ENCODE measurements at places on chromosomes 6 and 20.

DNA sequence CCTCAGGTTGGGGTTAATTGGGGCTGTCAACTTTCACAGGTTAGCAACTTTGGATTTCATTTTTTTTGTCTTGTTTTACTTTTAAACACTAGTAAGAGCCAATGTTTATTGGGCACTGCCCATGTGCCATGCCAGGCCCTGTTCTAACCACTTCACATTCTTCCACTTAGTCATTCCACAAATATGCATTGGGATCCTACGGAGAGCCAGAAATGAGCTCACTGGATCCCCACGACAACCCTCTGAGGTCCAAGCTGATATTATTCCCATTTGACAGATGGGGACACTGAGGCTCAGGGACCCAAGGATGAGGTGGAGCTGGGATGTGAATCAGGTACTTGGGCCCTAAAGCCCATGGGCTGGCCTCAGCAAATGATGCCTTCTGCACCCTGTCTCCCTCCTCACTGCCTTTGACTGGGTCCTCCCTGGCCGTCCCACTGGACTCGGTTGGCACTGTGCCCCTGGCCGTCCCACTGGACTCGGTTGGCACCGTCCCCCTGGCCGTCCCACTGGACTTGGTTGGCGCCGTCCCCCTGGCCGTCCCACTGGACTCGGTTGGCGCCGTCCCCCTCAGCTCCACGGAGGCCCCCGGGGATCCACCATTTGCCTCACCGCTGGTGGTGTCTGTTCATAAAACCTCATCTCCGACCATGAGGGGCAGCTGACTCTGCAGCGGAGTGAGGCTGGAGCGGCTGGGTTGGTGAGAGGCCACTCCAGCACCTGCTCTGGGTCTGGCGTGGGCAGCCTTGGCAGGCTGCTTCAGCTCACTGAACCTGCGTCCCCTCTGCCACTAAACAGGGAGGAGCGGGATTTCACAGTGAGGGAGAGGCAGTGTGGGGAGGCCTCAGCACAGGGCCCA, 4.8 kb upstream of the PMEPA1 start:
- peak; percentile 71 for DNase-seq

DNA sequence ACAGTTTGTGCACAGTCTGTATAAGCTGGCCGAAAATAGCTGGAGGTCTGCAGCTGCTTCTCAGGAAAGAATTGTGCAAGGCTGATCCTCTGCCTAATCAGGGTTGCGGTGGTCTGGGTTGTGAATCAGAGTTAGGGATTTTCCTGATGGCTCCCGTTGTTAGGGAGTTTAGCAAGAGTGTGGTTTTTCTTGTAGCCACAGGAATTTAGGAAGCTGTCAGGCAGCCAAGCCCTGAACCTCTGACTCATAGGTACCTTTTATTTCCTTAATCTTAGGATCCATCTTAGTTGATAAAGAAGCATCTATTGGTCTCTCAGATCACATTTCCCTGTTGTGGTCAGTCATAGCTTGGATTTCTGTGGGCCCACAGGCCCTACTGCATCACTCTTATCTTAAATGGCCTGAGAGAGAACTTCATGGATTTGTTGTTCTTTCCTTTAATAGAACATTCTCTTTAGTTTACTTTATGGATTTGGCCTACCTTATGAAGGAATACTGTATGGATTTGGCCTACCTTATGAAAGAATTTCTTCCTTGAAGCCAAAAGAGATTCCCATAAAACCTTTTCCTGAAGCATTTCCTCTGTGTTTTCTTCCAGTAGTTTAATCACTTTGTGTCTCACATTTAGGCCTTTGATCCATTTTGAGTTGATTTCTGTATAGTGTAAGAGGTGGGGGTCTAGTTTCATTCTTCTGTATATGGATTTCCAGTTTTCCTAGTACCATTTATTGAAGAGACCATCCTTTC, 10.3 kb downstream of the KIF25 start:
- DNase-seq, result peak; percentile 95

DNA sequence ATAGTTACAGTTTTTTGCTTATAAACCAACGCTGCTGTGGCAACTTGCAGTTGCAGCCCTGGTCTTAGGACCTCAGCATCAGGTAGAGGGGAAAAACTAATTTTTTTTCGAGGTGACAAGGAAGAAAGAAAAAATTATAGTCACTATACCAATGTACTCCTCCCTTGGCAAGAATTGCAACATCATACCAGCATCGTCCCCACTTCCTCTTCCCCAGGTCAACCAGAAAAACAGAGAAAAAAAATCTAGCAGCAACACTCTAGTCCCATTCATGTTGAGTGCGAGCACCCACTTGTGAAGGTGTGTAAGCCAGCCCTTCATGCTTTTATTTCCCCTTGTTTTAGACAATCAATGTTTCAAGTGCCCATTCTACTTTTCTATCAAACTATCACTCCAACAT, 13.1 kb upstream of the DCBLD1 start:
- no peak for DNase-seq

- no peak for DNase-seq
Measured at GRCh38 chr6:69816026-69816425, 19.2 kb upstream of the LMBRD1 start.

DNA sequence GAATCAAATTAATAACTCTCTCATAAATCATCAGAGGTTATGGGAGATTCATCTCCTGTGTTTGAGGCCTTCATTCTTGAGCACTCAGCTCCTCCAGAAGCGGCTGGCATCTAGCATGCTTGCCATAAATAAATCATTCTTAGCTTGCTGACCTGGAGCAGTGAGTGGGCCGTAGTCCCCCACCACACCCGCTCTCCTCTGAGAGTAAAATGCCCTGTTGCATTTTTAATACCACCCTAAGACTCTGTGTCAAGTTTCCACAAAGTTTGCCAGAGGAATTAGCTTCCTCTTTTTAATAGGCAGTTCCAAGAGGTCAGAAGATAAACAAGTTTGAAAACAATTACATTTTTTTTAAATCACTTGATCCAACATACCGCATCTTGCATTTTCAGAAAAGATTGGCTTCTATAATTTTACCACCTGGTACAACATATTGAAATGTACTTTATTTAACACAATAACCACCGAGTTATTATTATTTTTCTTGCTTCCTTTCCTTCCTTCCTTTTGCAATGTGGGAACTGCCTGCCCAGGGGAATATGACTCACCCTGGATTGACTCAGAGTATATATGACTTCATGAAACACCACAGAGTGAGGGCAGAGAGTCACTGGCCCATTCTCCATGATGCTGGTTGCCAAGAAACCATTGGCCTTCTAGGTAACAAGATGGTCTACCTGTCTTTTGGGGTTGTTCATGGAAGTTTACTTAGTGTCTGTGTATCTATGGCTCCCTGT, 29.4 kb upstream of the CLIC5 start:
- DNase-seq, result peak; percentile 88

DNA sequence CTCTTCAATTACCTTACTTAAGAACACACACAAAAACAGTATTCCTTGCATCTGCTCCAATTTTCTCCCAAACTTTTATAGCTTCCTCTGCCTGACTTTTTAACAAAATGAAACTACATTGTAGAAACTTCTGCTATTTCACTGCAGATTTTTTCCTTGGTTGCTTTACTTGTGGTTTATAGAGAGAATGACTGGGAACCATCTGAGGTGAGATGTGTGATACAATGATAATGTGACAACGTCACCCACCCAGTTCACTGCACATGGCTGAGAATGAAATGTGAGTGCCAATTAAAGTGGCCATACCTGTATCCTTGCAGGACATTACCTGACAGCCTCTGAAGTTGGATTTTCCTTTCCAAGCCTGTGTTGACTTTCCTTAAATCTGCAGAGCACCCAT, 258.4 kb downstream of the CD83 start:
- DNase-seq, result no peak

GRCh38 chr20:37839955-37840354, 63.0 kb upstream of the VSTM2L start:
- no peak for DNase-seq

DNA sequence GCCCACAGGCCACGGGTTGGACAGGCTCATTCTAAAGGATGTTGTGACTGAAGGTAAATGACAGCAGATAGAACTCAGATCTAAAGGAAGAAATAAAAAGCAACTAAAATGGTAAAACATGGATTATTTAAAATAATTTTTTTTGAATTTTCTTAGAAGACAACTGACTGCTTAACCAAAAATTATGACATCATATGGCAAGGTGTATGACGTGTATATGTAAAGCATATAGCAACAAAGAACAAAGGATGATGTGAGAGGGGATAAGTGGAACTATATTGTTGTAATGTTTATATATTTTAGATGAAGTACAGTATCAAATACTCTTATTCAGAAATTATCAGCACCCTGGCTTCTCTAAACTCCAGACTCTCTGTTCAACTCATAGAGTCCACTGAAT, 38.6 kb downstream of the NPEPL1 start:
- DNase-seq, result no peak

DNA sequence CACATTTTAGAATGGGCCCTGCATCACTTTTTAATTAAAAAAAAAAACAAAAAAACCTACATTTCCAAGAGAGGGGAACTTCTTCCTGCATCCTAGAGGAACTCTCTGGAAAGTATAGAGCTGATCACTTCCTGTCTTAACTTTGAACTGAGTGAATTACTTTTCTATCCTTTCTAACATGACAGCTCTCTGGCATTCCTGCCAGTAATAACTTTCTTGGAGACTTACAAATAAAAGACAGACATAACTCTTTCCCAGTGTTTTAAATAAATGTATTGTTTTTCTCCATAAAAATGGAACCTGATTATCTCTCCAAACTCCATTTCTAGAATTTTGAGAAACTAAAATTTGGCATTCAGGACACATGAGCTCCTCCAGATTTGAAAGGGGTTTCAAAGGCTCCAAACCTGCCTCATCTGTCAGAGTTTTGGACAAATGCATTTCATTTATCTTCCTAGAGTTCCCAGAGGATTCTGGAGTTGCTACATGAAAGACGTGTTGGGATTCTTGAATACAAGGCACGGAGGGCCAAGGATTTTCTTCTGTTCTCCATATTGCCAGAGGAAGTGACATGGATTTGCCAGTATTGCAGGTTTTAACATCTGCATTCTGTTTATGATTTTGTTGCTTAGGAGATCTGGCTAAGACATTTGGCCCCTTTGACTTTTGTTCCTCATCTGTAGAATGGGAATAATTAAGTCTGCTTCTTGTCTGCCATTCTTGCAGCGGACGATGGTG, 2.0 kb upstream of the SMOC2 start:
- no peak for DNase-seq

GRCh38 chr20:17901971-17902370, 66.6 kb downstream of the SNX5 start:
- DNase-seq, result no peak

- no peak for DNase-seq
Measured at GRCh38 chr20:22675341-22675740, 91.0 kb upstream of the FOXA2 start.

GRCh38 chr6:39932386-39932910, 1.8 kb downstream of the MOCS1 start:
- no peak for DNase-seq

DNA sequence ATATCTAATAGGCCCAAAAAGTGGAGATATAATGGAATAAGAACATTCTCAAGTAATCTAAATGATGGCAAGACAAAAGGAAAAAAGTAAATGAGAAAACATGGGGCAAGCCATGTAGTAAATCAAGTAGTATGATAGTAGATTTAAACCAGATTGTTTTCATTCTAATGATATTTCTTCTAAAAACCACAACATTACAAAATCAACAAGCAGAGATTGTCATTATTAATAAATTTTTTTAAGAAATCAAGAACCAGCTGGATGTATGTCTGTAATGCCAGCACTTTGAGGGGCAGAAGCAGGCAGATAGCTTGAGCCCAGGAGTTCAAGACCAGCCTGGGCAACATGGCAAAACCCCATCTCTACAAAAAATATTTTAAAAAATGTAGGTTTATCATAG, 155.0 kb downstream of the RNGTT start:
- DNase-seq, result no peak

DNA sequence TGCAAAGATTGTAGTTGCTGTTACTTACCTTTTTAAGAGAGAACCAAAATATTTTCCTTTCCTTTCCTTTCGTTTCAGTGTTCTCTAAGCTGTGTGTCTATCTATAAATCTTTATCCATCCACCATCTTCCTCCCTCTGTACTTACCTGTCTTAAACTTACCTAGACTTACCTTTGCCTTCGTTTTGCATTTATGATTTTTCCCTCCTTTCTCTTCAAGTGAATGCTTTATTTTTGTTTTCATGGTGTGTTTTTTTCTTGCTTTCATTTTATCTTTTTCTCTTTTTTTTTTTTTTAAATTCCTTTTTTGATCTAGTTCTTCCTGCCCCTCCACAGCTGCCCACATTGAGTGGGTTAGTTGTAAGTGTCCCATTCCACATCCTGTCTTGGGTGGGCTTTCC, 26.2 kb downstream of the ARID1B start:
- no peak for DNase-seq

GRCh38 chr20:22732751-22733150, 148.4 kb upstream of the FOXA2 start:
- no peak for DNase-seq

- DNase-seq, result peak; percentile 97
Measured at GRCh38 chr6:85360794-85361642, 88.9 kb upstream of the NT5E start.

DNA sequence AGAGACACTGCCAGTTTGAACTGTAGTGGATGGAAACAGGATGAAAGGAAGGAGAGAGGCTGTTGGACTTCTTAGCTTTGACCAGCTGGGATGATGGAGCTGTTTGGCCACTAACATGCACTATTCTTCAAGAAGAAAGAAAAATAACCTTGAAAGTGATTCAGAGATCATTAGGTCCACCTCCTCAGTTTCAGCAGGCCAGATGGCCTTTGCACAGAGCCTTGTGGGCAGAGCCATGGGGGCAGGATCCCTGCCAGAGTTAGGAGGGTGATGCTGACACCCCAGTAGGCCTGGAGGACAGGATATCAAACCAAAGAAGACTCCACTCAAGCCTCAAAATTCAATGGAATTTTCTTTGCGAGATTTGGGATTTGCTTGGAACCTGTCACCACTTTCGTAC, 74.5 kb upstream of the TMEM181 start:
- DNase-seq, result peak; percentile 77

DNA sequence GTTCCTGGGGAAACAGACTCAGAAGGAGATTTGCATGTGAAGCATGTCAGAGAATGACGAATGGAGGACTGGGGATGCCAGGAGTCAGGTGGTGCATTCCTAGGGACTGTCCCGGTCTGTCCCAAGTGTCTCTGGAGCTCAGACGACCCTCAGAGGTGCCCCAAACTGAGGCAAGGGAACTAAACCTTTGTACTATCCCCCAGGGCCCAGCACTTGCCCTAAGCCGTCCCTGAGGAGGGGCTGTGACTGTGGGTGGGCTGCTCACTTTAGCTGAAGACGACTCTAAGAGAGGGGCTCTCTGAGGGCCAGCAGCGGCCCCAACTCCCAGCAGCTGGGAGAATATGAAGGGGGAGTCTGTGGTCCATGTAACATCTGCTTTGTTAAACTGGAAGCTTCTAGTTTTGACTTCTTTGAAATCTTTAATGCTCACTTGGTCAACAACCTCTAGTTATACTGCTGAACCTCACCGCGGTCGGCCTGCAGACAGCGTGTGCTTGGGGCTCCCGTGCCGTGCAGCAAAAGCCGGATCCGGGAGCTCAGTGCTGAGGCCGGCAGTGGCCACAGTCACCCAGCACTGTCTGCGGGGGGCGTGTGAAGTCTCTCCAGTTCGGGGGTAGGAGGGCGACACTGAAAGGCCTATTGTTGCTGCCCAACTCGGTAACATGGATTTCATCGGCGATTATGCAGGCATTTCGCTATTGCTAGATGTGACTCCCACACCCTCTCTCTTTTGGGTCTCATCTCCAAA, 34.2 kb downstream of the TUBB2B start:
- DNase-seq, result no peak

- DNase-seq, result no peak
Measured at GRCh38 chr6:147772724-147773123, 264.2 kb downstream of the SAMD5 start.

- peak; percentile 74 for DNase-seq
Measured at GRCh38 chr6:3825331-3825831, 23.8 kb upstream of the FAM50B start.

- no peak for DNase-seq
Measured at GRCh38 chr6:7668936-7669335, 57.0 kb upstream of the BMP6 start.
